Spinal cord (tissue), 10 donors: ENCODE measurements at places on chromosomes 1 and 21. TPM values are rescaled to one million over a fixed set of nuclear protein-coding genes. Genes with fewer than 3 reads are reported as not detected.

GRCh38 chr1:225763716-225764548 lies 13.7 kb upstream of the SRP9 start:
- H3K27me3 ChIP-seq, result no peaks in the 10 kb centered on the region
- H3K4me3 ChIP-seq, result no peak overlapping the region
- H3K27ac ChIP-seq, result peak overlapping the region; percentile 48
- DNase-seq, result no peak

DNA sequence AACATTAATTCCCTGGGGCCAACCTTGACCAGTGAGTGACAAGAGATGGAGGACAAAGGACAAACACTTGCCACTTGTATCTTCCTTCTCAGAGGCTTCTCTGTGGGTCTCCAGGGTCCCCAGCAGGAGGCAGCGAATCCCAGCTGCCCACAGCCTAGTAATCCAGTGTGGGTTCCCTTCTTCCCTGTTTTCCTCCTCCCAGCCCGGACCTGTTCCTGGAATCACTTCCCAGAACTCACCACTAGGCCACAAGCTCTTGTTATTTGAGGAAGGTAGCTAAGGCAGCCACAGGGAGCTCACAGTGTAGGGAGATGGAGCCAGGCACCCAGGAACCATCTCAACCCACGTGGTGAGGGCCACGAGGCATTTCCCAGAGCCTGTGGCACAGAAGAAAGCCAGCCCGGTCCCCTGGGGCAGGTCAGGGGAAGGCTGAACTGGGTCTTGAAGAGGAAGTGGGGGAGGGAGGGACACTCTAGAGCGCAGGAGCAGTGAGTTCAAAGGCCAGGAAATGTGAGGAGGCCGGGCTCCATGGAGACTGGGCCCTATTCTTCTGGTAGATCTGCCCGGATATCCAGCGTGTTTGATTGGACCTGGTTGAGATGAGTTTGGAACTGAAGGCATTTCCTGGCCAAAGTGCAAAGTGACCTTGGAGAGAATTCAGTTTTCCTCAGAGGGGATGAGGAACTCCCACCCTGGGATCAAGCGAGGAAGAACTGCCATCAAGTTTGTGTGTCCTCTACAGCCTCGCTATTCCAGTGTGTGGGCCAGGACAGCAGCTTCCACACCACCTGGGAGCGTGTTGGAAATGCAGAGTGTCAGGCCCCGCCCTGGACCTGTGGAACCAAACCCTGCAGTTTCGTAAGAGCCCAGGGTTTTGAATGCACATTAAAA lies 20.3 kb upstream of the C2CD2 start:
- H3K27ac ChIP-seq, result no peak overlapping the region
- H3K4me1 ChIP-seq, result peaks cover 26% of the 10 kb centered on the region
- DNase-seq, result no peak

DNA sequence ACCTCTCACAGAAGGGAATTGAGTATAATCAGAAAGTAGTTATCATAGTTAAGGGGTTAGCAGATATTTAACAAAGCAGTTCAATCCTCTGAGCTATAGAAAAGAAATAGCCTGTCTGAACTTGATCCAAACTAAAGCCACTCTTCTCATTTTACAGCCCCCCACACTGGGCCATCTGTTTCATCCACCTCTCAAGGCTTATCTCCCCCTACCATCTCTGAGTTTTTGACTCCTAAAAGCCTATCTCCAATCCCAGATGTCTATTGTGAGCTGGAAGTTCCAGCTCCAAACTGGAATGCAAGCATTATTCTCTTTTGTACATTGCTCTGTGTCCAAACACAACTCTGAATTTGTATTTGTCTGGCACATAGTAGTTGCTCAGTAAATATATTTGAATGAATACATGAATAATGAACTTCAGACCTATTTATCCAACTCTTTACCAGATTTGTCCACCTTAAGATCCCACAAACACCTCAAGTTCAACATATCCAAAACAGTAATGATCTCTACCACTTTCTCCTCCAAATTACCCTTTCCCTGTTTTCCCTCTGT lies 98.1 kb downstream of the PLPP3 start:
- H3K36me3 ChIP-seq, result no peaks in the 10 kb centered on the region
- H3K27me3 ChIP-seq, result no peaks in the 10 kb centered on the region
- H3K27ac ChIP-seq, result no peak overlapping the region

- H3K27ac ChIP-seq, result no peak overlapping the region
- no peaks in the 10 kb centered on the region for H3K36me3 ChIP-seq
- H3K27me3 ChIP-seq, result no peaks in the 10 kb centered on the region
- H3K4me1 ChIP-seq, result peaks cover 11% of the 10 kb centered on the region
- H3K4me3 ChIP-seq, result no peak overlapping the region
Measured at GRCh38 chr1:17933501-17933900, 174.1 kb upstream of the IGSF21 start.

- peaks cover 15% of the 10 kb centered on the region for H3K27me3 ChIP-seq
- no peak overlapping the region for H3K27ac ChIP-seq
- H3K4me3 ChIP-seq, result no peak overlapping the region
- H3K36me3 ChIP-seq, result no peaks in the 10 kb centered on the region
- H3K4me1 ChIP-seq, result no peaks in the 10 kb centered on the region
Measured at GRCh38 chr1:20584890-20585289, 4.0 kb upstream of the CDA start.

DNA sequence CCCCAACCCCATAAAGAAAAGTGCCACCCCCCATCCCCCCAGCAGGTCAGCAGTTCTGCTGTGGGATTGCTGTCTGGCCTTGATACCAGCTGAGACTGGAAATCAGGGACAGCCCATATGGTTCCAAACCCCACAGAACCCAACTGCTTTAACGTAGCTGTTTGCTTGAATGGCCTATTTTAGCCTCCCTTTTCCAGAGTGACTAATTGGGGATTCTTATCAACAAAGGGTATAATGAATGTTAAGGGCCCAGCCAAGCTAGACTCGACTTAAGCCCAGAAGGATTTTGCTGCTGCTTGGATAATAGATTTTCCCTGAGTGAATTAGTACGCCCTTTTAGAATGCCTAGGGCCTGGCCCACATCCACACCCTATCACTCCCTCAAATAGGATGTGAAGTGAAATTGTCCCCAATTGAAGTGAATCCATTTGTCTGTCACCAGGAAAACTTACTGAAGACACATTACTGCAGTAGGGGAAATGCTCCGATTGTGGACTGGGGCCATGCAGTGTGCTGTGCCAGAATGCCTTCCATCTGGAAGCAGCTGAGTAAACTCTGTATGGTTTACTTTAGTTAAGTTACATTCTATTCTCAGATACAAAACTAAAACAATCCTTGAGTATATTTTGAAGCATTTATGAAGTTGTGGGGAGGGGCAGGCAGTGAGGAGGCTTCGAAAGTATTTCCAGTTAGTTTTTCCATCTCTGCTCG lies 156.9 kb downstream of the DHRS3 start:
- no peak overlapping the region for H3K4me3 ChIP-seq
- peaks cover 13% of the 10 kb centered on the region for H3K4me1 ChIP-seq
- peaks cover 3% of the 10 kb centered on the region for H3K36me3 ChIP-seq
- no peaks in the 10 kb centered on the region for H3K27me3 ChIP-seq
- DNase-seq, result peak; percentile 74
- H3K27ac ChIP-seq, result peak overlapping the region; percentile 84

GRCh38 chr1:31221072-31221471 lies 18.6 kb downstream of the NKAIN1 start:
- H3K27me3 ChIP-seq, result no peaks in the 10 kb centered on the region
- no peak for DNase-seq
- no peaks in the 10 kb centered on the region for H3K36me3 ChIP-seq
- H3K4me3 ChIP-seq, result no peak overlapping the region
- no peak overlapping the region for H3K27ac ChIP-seq

GRCh38 chr1:89125913-89126580 lies at the start of gene GBP2:
Gene GBP2, minus strand, starts transcription at chr1:89126114. Its CDS starts 4,148 bp downstream, at chr1:89121966.
- no peaks in the 10 kb centered on the region for H3K36me3 ChIP-seq
- no peak within 1 kb of the TSS for H3K27ac ChIP-seq
- no peak for DNase-seq

DNA sequence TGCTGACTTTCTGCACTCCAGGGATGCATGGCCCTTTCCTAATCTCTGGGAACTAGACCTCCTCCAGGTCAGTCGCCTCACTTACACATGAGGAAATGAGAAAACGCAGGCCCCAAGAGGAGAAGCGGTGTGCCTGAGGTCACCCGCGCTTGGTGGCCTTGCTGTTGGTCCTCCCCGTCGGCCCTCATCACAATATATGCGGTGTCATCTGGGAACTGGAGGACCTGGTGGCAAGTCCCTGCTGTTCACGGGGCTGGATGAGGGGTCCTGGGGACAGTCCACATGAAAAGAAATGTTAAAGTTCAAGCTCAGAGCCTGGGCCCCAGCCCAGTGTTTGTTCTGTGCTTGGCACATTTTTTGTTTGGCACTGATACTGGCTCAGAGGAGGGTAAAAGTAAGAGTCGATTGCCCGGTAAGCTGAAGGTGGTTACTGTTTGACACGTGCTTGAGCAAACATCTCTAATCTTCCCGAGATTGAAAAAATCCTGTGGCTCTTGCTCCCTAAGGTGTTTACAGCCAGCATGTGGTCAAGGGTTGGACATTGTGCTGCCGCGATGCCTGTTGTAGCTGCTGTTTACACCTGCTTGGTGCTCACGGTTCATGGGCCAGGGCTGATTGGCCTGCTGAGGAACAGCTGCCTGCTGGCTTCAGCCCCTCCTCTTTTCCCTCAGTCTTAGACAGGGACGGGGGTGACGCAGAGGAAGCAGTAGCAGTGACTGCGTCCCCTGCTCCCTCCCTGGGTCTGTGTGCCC lies 5.2 kb downstream of the COQ8A start:
- no peak for DNase-seq
- no peak overlapping the region for H3K27ac ChIP-seq
- no peaks in the 10 kb centered on the region for H3K36me3 ChIP-seq
- H3K4me3 ChIP-seq, result no peak overlapping the region

DNA sequence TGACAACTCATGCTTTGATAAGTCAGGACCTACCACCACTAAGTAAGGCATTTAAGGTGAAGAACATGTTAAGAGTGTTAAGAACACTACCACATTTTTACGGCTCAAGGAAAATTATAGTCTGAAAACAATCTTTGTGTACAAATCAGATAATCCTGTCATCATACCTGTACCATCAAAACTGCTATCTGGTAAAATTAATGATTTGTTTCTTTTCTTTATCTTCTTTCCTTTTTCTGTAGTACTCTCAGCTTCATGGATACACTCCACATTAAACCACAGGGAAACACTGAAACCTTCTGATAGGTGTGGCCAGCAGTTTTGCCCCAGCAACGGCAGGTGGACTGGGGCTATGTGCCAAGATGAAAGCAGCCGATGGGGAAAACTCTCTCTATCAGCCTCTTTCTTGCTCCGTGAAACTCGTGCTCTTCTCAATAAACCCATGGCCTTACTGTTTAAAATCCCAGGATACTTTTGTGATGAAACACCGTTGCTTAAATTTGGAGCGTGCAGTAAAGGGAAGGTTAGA lies 75.1 kb downstream of the LYST start:
- no peak overlapping the region for H3K4me3 ChIP-seq
- no peak for DNase-seq
- H3K36me3 ChIP-seq, result peaks cover 6% of the 10 kb centered on the region
- no peaks in the 10 kb centered on the region for H3K4me1 ChIP-seq
- no peak overlapping the region for H3K27ac ChIP-seq

DNA sequence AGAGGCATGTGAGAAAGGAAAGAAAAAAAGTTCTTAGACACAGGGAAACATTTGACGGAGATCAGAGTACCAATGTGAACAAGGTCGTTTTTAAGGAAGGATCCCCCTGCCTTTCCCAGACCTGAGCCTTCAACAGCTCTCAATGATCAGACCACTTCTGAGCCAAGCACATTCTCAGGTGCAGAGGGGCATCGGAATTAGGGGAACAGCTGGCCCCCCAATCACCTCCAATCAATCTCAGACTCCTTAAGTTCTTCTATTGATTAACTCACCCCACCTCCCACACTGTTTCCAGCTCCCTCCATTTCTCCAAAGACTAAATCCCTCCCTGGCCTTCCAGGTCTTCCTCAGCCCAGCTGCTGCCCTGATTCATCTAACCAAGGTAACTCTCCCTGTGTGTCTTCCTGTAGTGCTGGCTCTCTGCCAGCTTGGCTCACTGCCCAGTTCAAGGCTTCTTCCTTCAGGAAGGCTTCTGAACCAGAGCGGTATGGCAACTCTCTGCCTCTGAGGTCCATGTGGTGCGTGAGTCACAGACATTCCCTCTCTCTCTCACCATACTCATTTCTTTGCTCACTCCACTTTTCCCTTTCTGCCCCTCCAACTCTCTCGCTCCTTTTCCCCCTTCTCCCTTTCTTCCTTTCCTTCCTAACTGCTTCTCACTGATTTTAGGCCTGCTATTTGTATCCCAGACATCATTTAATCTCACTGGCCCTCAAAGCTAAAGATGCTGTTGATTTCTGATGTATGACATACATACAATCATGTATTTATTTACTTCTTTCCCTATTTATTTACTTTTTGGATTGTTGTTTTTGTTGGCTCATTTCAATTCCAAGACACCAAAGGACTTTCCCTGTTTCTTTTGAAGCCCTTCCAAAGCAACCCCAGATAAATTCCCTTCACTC lies 18.1 kb downstream of the CFAP45 start:
- H3K27me3 ChIP-seq, result no peaks in the 10 kb centered on the region
- H3K36me3 ChIP-seq, result no peaks in the 10 kb centered on the region
- H3K4me3 ChIP-seq, result no peak overlapping the region
- no peak for DNase-seq
- H3K27ac ChIP-seq, result no peak overlapping the region

- DNase-seq, result no peak
- H3K27ac ChIP-seq, result peak overlapping the region; percentile 37
- H3K27me3 ChIP-seq, result peaks cover 12% of the 10 kb centered on the region
- peaks cover 35% of the 10 kb centered on the region for H3K4me1 ChIP-seq
Measured at GRCh38 chr1:87151500-87152421, 176.9 kb upstream of the LMO4 start.

DNA sequence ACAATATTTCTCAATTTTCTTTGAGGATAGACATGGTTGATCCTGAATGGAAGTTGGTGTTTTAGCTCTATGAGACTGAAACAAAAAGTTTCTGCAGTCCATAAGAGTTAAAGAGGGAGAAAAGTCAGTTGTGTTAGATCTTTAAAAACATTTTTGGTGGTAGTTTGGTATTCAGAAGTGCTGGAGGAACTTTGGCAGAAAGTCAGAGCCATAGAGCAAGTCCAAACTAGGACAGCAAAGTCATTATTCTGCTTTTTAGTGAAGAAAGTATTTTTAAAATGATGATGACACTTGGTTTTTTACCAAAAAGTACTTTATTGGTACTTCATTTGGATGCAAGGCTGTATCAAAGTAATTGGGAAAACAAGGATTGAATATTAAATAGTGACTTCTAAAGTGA lies 41.8 kb downstream of the FNBP1L start:
- H3K27me3 ChIP-seq, result no peaks in the 10 kb centered on the region
- no peaks in the 10 kb centered on the region for H3K36me3 ChIP-seq
- H3K4me1 ChIP-seq, result peaks cover 4% of the 10 kb centered on the region
- DNase-seq, result no peak
- no peak overlapping the region for H3K4me3 ChIP-seq
- H3K27ac ChIP-seq, result no peak overlapping the region

IFI44 gene
- total RNA-seq, result 33.6 TPM

SERPINC1 gene
- total RNA-seq, result 0.99 TPM

NPR1 gene
- total RNA-seq, result 6.3 TPM

ELAVL4 gene
- 24.8 TPM for total RNA-seq

AGT gene
- total RNA-seq, result 174 TPM

KCNN3 gene
- total RNA-seq, result 12.9 TPM

RASSF5 gene
- 3.2 TPM for total RNA-seq
